ENCODE measurements at places on chromosomes 6 and 20.

- no peak for DNase-seq
Measured at GRCh38 chr6:25927178-25927577, 3.3 kb downstream of the SLC17A2 start.

- DNase-seq, result no peak
Measured at GRCh38 chr6:26223228-26223627, 136.0 kb downstream of the HFE start.

DNA sequence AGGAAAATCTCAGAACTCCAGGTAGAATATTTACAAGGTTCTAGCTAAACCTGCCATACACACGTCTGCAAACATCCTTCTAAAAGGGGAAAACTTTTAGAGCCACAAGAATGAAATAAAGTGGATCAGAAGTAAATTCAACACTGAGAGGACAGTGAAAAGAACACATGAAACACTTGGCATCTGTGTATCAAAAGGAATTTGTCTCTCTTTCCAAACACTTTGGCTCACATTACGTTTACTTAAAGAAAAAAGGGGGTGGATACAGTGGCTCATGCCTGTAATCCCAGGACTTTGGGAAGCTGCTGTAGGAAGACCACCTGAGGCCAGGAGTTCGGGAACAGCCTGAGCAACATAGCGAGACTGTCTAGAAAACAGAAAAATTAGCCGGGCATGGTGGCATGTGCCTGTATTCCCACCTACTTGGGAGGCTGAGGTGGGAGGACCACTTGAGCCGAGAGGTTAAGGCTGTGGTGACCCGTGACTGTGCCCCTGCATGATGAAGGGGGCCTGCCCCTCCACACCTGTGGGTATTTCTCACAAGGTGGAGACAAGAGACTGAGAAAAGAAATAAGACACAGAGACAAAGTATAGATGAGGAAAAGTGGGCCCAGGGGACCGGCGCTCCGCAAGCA lies 35.4 kb downstream of the NINL start:
- DNase-seq, result peak; percentile 63

DNA sequence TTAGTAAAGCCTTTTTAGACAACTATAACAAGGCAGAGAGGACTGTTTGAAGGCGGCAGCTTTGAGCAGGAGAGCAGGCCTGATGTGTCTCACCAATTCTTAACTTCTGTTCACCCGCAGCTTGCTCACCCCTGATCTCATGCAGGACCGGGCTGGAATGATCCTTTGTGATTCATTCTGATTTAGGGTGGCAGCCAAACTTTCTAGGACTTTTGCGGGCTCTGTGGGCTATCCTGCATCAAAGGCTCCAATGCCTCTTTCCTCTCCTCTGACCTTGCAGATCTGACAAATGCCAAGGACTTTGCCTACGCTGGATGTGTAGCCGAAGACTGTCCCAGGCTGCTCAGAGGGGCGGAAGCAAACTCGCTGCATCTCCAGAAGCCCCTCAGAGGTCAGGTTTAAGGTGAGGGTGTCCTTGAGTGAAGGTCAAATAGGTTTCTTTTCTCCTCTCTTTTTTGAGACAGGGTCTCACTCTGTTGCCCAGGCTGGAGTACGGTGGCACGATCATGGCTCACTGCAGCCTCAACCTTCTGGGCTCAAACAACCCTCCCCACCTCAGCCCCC lies 72.3 kb downstream of the VEGFA start:
- no peak for DNase-seq

GRCh38 chr6:24385536-24386269 lies 17.0 kb upstream of the MRS2 start:
- DNase-seq, result no peak

GRCh38 chr6:170175644-170176135 lies 115.2 kb downstream of the DLL1 start:
- no peak for DNase-seq

DNA sequence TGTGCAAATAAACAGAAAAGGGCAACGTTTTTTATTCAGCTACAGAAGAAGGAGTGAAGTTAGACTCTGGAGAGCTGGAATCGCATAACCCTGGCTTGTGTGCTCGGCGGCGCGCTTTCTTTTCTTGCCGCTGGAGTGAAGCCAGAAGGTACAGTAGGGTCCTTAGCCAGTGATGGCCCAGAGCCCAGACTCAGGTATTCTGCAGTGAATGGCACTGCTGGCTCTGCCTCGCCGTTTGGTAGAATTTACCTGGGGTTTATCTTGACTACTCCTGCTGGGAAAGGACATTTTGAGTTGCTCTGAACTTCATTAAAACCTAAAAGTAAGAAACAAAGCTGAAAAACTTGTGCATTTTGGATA lies 56.9 kb upstream of the TIAM2 start:
- DNase-seq, result no peak

DNA sequence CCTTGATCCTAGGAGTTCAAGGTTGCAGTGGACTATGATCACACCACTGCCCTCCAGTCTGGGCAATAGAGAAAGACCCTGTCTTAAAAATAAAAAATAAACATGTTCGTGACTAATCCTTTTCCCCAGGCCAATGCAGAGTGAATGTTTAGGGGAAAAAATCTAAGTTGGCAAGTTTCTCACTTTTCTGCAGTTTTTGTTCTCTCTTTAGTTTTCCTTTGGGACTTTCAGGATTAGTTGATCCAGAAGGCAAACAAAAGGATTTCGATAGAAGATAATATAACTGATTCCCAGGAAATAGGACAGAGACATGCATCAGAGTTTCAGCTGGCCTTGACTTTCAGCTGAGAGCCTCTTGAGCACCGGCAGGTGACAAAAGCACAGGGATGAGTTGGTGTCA lies 53.3 kb downstream of the SOD2 start:
- no peak for DNase-seq

DNA sequence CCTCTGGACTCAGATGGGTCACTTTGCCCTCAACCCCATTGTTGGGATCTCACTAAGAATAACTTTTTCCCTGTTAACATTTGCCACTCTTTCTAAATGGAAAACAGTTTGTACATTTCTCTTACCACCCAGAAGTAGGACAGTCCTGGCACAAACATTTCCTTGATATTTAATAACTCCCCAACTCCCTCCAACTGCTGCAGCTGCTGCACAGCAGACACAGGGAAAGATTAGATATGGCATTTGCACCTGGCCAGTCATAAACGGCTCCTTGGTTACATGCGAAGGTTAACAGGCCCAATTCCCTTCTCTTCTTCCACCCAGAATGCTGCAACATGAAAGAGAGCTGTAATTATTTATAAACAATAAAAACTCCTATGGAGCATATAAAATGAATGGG lies 55.9 kb upstream of the SOX4 start:
- no peak for DNase-seq
